Stimulated activated CD4-positive, alpha-beta T cell treated with anti-CD3 and anti-CD28 coated beads, Interleukin-1b, Interleukin-23, amount 100 ng/mL, for 24 hours (primary cell): ENCODE measurements at places on chromosomes 5 and 9.

GRCh38 chr5:97547999-97548738 lies 365.1 kb upstream of the RIOK2 start:
- DNase-seq = no peak

GRCh38 chr5:174533751-174534241 lies 190.6 kb upstream of the MSX2 start:
- no peak for DNase-seq

GRCh38 chr5:120457839-120458507 lies 6.1 kb upstream of the PRR16 start:
- DNase-seq = no peak

DNA sequence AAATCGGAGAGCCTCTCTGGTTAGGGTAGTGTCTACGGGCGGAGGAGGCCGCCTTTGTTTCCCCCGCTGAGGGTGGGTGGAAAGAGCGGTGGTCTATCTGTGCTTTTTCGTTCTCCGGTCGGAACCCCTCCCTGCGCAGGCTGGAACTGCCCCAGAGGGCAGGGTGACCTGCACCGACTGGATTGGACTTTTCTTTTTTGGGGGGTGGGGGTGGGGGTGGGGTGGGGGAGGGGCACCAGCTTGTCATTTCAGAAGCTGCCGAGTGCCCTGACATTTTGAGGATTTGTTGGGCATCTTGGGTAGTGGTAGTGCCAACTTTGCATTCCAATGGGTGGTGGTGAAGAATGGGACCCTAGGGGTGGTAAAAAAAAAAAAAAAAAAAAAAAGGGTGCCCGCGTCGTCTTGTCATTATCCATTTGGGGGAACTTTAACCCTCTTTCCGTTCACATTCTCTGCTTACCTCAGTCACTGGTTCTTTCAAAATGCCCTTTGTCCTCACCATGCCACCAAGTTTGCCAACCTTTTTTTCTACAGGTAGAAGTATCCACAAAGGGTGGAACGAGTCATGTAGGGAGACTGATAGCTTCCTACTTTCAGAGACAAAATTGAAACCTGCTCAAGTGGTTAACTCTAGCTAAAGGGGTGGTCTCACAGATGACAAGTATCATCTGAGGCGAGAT lies 1.3 kb downstream of the UBE2R2 start:
- no peak for DNase-seq

GRCh38 chr5:145903113-145903512 lies 30.3 kb upstream of the GRXCR2 start:
- no peak for DNase-seq

DNA sequence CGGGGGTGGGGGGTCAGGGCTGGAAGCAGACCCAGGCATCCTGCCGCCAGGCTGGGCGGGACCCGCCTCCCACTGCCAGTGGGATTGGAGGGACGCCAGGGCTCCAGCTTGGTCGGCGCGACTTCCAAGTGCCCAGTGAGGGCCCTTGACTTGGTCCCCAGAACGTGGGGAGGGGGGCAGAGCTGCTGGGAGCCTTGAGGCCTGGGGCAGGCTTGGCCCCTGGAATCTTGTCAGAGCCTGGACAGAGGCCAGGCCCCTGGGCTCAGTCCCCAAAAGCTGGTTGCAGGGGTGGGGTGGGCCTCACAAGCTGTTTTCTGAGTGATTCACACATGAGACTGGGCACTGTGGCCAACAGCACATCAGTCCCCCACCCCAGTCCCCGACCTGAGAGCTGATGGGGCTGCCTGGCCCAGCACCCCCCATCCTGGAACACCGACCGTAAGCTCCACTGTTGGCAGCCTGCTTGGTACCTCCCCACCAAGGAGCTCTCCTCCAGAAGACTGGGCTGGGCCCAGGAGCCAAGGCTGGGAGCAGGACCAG lies 526 bp downstream of the CLIC3 start:
- DNase-seq = no peak

DNA sequence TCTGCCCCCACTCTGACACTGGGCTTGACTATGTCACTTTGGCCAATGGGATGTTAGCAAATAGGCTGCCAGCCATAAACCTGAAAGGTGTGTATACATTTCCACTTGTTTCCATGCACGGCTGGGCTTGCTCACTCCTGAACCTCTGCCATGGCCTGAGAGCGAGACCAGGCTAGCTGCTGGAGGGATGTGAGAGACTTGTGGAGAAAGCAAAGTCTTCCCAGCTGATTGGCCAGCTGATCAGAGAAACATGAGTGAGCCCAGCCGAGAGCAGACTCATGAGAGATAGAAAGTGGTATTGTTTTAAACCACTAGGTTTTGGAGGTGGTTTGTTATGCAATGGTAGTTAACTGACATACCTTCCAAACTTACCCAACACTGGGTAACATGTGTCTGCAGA lies 13.9 kb downstream of the FAM193B start:
- no peak for DNase-seq

- DNase-seq = no peak
Measured at GRCh38 chr9:95750725-95751519, 124.6 kb upstream of the ERCC6L2 start.

GRCh38 chr5:139531772-139532169 lies 29.4 kb upstream of the UBE2D2 start:
- DNase-seq = no peak

GRCh38 chr9:84893419-84894128 lies 224.0 kb downstream of the NTRK2 start:
- DNase-seq = no peak

DNA sequence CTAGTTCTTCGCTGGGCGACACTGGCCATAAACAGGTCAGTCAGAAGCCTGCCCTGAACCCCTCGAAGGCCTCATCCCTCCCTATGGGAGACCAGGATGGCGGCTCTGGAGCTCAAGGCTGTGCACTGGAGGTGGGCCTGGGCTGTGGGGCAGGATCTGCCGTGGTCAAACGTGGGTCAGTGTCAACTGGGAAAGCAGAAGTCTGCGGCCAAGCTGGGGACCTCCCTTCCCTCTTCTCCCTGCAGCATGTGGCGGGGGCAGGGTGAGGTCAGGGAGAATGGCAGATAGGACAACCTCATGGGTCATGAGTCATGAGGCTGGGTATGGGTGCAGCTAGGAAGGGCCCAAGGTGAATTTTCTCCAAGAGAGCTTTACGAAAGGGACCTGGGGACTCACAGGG lies 132.9 kb downstream of the RXRA start:
- no peak for DNase-seq

- no peak for DNase-seq
Measured at GRCh38 chr5:151598984-151599383, 7.9 kb upstream of the FAT2 start.

DNA sequence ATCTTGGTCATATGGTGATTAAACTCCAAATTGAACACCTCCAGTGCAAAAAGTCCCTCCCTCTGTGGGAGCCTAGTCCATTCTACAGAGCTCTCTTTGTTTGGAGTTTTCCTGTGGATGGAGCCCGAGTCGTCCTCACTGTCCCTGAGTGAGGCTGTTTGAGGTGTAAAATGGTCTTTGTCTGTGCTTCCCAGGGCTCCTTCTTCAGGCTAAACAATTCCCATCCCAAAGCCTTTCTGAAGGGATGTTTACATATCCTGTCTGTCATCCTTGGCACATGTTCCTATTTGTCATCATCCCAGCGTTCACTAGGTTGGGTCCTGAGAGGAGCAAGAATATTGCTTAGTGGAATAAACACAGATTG lies 68.9 kb downstream of the COL27A1 start:
- no peak for DNase-seq

DNA sequence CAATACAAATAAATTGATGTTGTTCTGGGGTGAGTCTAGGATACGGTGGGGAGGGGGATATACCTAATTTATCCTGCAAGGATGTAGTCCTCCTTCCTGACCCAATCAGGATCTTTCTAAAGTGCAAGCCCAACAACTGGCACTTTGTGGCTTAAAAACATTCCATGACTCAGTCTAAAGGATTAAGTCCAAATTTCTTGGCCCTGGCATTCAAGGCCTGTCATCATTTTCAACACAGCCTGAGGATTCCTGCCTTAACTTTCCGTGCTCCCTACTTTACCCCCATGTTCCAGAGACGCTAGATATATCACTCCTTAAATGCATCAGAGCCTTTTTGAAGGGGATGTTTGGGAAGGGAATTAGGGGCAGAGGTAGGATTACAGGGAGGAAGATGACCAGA lies 1.0 kb downstream of the FAM221B start:
- no peak for DNase-seq
